Stimulated activated CD4-positive, alpha-beta T cell treated with anti-CD3 and anti-CD28 coated beads, Interleukin-12 subunit alpha, Interleukin-12 subunit beta, amount 100 ng/mL, for 24 hours (primary cell): ENCODE measurements at places on chromosomes 6 and 20.
A peak's percentile ranks its signal among the peaks of the same experiment; 100 is the strongest.

DNA sequence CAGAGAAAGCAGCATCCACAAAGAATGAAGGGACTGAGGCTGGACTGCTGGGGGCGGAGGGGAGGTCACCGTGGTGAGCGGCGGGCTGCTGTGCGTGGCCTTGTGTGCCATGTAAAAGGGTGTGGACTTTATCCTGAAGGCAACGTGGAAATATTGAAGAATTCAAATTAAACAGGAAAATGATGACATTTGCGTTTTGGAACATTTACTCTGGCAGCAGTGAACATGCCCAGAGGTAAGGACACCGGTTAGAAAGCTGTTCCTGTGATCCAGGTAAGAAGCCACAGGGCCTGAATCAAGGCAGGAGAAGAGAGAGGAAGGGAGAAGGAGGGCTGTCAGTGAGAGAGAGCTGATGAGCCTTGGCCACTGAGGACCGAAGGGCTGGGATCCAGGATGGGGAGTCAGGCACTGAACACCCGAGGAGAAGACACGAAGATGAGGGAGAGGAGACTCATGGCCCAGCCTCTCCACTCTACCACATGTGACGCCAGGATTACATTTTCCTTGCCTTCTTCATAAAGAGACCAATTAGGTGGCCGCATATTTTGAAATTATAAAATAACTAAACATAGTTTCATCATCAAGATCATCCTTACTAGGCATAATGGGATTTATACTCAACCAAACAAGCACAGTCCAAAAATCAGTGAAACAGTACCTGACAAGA, 58.4 kb downstream of the TRAM2 start:
- no peak for DNase-seq

DNA sequence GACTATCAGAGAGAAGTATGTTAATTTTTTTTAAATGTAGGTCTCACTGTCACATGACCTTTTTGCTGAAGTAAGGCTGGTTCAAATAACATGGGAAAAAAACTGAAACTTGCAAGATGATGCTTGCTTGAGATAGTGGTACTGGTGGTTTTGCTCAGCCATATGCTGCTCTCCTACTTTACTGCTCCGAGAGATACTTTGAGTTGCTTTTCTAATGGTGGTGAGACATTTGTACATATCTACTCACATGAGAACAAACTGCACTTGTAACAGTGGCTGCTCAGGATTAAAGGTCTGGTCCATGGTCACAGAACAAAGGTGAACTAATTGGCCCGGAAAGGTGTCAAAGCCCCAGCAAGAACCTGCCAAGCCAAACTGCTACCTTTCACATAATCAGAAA, 106.2 kb upstream of the BEND3 start:
- DNase-seq: no peak

- no peak for DNase-seq
Observed at GRCh38 chr20:59268870-59269269, 31.5 kb upstream of the EDN3 start.

- DNase-seq: no peak
Observed at GRCh38 chr6:164107297-164107995, 692.9 kb downstream of the QKI start.

DNA sequence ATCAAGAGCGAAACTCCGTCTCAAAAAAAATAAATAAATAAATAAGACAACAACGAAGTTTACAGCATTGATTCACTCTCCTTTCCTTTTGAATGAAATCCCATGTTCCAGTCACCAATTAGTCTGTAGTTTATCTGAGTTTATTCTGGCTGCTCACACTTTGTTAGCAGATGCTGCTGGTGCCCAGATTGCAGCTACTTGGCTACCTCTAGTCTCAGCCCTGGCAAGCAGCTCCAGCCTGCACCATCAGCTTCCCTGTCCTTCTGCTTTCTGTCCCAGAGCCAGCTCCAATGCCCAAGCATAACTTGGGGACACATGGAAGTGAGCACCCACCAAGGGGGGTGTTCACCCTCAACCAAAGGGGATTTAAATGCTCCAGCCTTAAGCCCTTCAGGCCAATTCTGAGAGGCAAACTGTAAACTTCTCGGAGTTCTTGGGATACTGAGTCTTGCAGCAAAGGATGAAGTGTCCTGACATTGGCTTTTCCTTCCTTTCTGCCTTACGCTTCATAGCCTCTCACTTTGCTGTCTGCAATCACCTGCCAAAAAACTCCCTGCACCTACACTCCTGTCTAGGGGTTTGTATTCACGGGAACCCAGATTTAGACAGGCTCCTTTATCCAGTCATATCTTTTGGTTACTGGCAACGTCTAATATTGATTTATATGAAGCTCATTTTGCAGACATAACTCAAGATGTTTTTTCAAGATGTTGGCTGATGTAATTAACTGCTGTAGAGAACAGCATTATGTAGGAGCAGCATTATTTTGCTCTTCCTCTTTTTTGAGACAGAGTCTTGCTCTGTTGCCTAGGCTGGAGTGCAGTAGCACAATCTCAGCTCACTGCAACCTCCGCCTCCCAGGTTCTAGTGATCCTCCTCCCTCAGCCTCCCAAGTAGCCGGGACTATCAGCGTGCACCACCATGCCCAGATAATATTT, 9.8 kb upstream of the TASP1 start:
- DNase-seq: no peak

- peak; percentile 15 for DNase-seq
Observed at GRCh38 chr6:160137989-160138835, 16.6 kb downstream of the SLC22A1 start.

GRCh38 chr6:3228771-3229565, 1.5 kb upstream of the TUBB2B start:
- DNase-seq: no peak

- DNase-seq: no peak
Observed at GRCh38 chr6:45543298-45544235, 165.8 kb upstream of the SUPT3H start.

- no peak for DNase-seq
Observed at GRCh38 chr6:37209461-37210205, 39.7 kb downstream of the PIM1 start.

GRCh38 chr6:12636336-12636735, 80.2 kb upstream of the PHACTR1 start:
- no peak for DNase-seq

GRCh38 chr6:138975815-138976214, 12.2 kb downstream of the REPS1 start:
- no peak for DNase-seq

DNA sequence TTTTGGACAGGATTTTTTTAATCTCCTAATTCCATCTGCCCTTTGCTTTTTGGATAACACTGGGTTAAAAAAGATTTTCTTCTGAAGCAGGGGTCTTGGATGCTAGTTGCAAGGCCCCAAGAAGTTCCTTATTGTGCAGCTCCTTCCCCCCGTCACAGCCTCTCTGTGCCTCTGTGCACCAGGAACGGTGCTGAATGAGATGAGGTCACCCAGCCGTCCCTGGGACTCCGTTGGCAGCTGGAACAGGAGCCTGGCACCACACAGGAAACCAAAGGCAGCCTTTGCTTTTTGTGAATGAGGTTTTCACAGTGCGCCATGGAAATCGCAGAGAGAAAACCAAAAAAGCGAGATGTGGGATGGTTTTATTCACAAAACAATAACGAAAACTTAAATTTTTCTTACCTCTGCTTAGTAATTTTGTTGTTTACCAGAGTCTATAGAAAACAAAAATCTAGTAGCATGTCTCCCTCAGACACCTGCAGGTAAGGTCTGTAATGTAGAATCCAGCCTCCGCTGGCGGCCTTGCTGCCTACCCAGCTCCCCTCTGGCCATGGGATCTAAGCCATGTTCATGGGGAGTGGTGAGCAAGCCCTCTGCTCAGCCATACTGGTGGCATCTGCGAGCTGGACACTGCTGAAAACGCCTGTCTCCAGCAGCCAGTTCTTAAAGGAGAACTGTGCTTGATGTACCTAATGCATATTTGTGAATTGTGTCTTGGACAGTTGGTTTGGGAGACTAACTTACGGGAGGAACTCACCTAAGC, 40.4 kb upstream of the SYNJ2 start:
- DNase-seq: no peak

DNA sequence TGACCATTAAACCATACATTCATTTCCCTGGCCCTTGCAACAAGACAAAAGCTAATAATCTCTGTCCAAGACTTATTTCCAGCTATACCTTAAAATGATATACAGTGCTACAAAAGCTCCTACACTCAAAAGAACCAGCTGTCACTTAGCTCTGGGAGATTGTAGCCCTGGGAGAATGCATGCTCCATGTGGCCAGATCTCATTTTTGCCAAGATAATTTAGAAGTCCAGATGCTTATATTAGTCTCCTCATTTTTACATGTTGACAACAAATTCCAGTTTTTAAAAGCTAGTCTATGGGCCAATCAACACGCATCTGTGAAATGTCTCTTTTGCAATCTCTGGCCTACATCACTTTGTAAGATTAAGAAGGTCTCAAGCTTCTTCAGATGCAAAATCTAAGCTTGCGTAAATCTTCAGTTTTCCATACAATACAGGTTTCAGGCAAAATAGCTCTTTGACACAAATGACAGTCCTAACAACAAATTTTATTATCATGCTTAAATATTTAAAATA, 27.1 kb downstream of the TASP1 start:
- DNase-seq: no peak

- no peak for DNase-seq
Observed at GRCh38 chr20:52004715-52005114, 186.9 kb downstream of the ZFP64 start.

- DNase-seq: no peak
Observed at GRCh38 chr6:83008626-83009025, 57.0 kb downstream of the UBE3D start.
